ENCODE measurements at places on chromosomes 4 and X.

GRCh38 chrX:17411205-17411604 is 36.2 kb downstream of the NHS start:
- DNase-seq, result no peak

DNA sequence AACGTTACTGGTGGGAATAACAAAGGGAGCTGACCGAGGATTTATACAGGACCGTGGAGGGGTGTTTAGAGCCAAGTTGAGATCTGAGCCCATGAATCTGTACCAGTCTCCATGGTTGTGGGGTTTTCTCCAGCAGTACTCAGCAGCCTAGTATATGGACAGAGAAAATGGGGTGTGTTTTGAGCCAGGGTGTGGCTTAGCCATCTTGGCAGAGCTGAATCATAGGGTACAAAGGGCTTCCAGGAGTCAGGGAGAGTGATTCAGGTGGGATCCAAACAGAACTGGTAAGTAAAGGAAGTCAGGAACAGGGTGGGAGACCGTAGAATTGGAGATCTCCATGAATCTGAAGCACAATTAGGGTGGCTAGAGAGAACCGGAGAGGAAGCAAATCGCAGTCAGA is 7.4 kb upstream of the HPRT1 start:
- DNase-seq, result no peak

- DNase-seq, result no peak
These were observed 37.2 kb downstream of the LRP2BP start for GRCh38 chr4:185358514-185358913.

DNA sequence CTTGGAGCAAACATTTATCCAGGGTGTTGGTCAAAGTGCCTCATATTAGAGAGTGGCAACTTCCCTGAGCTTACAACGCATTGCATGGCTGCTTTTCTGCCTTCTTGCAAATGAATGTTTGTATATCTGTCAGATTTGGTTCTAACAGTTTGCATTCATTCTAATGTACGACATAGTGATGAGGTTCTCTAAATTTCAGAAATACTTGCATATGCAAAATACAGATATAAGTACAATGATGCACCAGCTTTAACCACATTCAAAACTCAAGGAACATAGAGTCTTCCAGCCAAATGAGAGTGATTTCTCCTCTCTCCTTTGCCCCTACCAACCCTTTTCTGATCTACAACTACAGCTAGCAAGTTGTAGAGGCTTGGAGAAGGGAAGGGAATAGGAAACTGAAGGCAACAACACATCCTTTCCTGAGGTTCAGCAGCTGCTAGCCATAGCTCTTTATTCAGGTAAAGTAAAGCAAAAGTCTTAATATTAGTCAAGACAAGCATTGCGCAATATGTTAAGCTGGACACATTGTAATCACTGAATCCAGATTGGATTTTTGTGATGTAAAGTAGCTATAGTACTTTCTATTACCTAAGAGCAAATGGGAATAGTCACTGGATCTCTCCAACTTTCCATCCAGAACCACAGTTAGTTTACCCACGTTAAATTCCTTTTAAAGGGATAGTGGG is 6.3 kb downstream of the TKTL2 start:
- DNase-seq, result no peak

DNA sequence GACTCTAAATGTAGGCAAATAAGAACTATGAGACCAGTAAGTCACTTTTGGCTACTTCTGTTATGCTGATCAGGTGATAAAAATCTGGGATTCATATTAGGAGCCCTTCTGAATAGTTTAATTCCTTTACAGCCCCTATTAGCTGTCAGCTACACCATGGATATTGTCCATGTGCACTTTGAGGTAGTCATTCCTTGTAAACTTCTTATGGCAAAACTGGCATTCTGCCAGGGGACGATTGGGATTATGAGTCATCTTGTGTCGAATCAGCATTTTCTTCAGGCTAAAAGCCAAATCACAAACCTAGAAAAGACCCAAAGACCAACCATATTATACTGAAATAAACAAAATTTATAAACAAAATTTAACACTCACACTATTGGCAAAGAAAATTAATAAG is 227.6 kb downstream of the PRDM5 start:
- no peak for DNase-seq

- no peak for DNase-seq
These were observed 621.8 kb downstream of the TMA16 start for GRCh38 chr4:164116286-164116685.

DNA sequence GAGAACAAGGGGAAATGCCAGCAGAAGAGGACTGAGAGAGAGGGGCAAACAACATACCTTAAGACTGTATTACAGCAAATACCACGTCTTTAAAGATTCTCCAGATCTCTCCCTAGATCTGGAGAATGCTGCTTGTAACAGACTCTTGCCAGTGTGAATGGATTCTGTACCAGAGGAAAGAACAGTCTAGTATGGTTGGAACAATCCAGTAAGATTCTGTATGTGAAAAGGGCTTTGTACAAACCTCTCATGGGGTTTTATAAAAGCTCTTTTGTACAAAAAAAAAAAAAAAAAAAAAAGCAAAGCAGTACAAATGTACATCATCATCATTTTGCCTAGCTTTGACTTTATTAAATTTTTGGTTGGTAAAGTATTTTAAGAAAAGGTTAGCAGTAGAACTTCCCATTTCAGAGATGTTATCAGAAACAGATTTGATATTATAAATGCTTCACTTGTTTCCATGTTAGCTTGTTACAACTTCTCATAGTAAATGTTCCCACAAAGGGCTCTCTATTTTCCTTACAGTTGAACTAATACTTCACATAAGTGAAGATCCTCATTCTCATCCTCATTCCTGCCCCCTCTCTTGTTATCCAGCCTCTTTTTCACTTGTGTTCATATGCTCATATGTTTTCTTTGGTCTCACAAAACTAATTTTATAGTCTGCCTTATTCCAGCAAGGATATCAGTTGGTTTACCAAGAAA is 144.2 kb downstream of the EDA start:
- no peak for DNase-seq

DNA sequence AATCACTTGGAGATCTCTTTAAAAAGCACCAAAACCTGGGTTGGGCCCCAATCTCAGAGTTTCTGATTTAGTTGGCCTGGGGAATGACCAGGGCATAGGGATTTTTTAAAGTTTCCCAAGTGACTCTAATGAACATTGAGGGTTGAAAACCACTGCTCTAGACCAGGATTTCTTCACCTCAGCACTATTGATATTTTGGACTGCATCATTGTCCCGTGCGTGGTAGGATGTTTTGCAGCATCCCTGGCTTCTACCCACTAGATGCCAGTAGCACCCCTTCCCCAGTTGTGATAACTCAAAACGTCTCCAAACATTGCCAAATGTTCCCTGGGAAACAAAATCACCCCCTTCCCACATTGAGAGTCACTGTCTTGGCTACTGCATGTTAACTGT is 61.8 kb downstream of the ATXN3L start:
- DNase-seq, result no peak

GRCh38 chr4:80897537-80898303 is 132.8 kb upstream of the BMP3 start:
- DNase-seq, result no peak

GRCh38 chrX:19543951-19544381 is 28.7 kb upstream of the MAP3K15 start:
- DNase-seq, result no peak

- DNase-seq, result no peak
These were observed 392.9 kb downstream of the UNC5C start for GRCh38 chr4:95155759-95156451.

DNA sequence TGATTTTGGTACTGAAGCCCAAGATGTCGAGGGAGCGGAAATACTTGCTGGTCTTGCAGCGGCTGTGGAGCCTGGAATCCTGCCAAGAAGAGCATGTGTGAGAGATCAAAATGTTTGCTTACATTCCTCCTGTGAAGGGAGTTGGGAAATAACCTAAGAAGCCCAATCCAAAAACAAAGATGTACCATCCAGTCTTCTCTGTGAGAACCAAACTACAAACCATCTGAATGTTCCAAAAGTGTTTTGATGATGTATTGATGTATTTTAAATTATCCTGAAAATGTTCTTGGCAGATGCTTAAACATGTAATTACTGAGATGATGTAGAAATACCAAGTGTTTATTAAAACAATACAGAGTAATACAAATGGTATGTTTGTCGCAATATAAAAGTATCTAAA is 10.1 kb upstream of the ADH1A start:
- no peak for DNase-seq

- no peak for DNase-seq
These were observed 20.2 kb downstream of the PPA2 start for GRCh38 chr4:105453550-105454205.

DNA sequence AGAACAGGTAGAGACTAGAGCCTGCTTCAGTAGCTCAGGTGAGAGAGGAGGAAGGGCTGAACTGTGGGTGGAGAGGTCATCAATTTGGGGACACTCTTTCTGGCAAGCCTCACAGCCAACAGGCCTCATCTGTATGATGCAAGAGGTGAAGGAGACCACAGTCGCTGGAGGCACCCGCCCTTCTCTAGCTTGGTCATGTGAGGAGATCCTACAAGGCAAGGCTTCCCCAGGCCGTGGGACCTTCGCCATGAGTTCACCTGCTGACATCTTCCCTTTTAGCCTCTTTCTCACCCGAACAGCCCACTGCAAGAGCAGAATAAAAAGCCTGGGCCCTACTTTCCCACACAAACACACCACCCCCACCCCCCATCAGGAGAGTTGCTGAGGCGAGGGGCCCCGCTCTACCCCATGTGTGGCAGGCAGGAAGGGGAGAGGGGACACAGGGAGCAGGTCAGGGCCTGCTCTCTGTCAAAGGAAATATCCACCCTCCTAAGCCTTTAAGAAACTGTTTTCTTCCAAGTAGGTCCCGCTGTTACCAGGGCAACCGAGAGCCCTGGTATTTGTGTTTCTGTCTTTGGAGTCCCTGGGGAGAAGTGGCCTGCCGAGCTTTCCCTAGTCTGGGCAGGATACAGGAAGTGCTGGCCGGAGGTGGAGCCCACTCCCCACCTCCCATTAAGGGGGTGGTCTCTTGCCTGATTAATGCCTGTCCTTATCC is 8.1 kb downstream of the RTL5 start:
- DNase-seq, result peak; percentile 51

DNA sequence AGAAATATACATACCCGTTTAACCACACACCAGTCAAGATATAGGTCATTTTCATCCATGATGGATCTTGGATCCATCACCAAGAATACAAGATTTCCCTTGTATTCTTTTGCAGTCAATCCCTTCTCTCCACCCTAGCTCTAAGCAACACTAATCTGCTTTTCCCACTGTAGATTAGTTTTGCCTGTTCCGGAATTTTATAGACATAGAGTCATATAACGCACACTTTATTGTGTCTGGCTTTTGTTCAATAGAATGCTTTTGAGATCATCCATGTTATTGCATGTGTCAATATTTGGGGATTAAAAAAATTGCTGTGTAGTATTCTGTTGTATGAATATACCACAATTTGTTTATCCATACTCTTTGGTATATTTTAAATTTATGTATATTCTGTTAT is 235.6 kb upstream of the BCOR start:
- no peak for DNase-seq

DNA sequence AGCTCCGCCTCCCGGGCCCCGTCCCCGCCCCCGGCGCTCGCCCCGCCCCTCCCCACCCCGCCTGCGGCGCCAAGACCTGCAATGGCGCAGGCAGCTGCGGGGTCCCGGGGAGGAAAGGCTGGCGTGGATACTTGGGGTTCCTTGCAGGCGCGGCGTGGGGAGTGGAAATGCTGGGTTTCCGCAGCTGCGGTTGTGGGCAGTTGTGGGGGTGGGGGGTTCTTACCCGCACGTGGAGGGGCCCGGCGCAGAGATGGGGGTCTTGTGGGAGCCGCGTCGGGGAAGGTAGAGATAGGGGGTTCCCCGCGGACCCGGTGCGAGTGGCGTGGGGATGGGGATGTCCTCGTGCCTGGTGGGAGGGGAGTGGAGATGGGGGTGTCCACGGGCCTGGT is 680 bp upstream of the ASMTL start:
- peak; percentile 84 for DNase-seq

DNA sequence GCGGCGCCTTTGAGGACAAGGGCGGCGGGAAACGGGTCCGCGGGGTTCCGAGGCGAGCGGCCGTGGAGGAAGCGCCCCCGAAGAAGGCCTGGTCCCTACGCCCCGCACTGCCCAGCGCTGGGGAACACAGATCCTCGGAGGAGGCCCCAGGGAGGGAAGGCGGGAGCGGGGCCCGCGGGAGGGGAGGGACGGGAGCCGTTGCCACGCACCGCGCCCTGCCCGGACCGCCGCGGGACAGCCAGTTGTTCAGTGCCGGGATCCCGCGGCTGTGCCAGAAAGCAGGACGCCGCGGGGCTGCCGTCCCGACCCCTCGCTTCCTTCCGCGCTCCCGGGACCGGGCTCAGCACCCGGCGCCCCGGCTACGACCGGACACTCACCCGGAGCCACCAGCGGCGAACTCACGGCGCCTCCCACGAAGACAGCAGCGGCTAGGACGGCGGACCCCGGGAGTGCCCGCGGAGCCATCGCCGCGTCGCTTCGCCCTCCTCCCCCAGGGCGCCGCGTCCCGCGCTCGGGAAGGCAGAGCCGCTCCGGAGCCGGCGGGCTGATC is 278 bp downstream of the RELL1 start:
- peak; percentile 27 for DNase-seq

GRCh38 chr4:163638909-163639308 is 144.4 kb downstream of the TMA16 start:
- DNase-seq, result no peak
